ENCODE measurements at places on chromosomes 12 and 14.

- DNase-seq: no peak
Measured at GRCh38 chr12:97940629-97941028, 478.0 kb downstream of the RMST start.

- DNase-seq: no peak
Measured at GRCh38 chr12:49227713-49228112, 37.2 kb upstream of the TUBA1C start.

GRCh38 chr14:73753124-73753886 lies 39.1 kb upstream of the PNMA1 start:
- no peak for DNase-seq

DNA sequence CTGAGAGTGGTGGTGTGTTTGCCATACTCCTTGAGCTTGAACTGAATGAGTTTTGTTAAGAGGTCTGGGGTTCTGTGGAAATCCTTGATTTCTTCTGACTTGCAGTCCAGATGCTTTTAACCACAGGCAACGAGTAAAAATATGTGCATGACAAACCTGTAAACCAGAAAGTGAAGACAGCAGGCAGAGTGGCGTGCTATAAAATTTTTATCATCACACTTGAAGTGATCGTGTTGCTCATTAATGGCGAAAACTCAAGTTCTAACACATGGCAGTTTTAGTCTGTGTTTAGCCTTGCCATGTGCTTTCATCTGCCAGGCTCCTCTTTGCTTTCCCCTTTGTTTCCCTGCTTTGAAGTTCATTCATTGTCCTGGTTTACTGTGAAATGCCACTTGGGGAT lies 28.0 kb downstream of the TXNRD1 start:
- DNase-seq: no peak

DNA sequence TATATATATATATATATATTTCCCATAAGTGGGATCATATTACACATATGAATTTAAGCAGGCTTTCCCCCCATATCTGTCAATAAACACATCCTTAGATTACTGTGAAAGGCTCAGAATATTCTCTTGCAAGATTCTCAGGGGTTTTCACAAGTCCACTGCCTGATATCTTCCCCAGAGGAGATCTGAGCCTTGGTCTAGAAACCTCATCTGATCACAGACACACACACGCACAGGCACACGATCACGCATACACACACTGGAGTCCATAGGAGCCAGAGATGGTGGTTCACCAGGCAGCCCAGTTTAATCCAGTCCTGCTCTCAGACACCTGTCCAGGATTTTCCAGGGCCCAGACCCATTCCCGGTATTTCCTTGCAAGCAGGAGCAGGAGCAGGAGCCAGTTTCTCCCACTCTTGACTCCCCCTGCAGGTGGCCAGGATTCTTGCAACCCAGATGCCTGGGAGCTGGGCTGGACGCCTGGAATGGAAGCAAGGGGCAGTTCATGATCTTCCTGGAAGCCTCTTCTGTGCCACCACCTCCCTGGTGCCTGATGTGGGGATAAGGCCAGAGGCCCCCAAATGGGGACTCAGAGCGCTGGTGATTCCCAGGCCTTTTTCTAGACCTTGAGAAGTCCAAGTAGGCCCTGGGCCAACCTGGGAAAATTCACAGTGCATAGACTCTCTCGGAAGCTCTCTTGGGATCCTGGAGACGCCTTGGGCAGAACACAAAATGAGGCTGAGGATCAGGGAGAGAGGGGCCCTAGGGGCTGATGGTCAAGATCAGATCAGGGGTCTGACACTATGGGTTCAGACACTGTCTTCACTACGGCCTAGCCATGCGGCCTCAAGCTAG lies 16.5 kb upstream of the KRT78 start:
- no peak for DNase-seq

Measured in stimulated activated CD8-positive, alpha-beta memory T cell treated with anti-CD3 and anti-CD28 coated beads, Interleukin-15, amount 100 ng/mL, for 4 hours (primary cell).